ENCODE measurements at places on chromosomes 13 and 19. TPM values are rescaled to one million over a fixed set of nuclear protein-coding genes. Genes with fewer than 3 reads are reported as not detected.

DNA sequence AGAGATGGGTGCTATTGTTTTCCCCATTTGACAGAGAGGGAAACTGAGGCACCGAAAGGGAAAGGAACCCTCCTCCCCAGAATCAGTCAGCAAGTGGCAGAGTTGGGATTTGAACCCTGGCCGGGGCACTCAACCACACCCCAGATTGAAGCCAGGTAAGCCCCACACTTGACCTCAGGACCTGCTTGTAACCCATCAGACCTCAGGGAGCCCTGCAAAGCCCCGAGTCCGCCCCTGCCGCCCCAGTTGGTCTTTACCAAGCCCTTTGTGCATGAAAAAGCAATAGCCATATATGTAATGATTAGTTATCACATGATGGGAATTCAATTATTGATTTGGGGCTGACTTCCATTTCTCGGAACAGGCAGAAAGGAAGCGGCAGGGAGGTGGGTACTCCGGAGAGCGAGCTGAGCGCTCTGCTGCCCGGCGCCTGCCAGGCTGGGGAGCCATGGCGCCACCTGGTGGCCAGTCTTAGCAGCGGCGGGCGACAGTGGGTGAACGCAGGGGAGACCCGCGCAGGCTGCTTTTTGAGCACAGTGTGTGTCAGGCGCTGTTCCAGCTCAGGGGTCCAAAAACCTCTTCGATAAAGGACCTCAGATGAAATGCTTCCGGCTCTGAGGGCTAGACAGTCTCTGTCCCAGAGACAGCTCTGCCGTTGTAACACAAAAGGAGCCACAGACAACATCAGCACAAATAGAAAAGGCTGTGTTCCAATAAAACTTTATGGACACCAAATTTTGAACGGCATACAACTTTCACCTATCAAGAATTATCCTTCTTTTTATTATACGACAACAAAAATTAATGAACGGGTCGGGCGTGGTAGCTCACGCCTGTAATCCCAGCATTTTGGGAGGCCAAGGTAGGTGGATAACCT, 82.9 kb upstream of the CACNA1A start:
- DNase-seq = no peak

DNA sequence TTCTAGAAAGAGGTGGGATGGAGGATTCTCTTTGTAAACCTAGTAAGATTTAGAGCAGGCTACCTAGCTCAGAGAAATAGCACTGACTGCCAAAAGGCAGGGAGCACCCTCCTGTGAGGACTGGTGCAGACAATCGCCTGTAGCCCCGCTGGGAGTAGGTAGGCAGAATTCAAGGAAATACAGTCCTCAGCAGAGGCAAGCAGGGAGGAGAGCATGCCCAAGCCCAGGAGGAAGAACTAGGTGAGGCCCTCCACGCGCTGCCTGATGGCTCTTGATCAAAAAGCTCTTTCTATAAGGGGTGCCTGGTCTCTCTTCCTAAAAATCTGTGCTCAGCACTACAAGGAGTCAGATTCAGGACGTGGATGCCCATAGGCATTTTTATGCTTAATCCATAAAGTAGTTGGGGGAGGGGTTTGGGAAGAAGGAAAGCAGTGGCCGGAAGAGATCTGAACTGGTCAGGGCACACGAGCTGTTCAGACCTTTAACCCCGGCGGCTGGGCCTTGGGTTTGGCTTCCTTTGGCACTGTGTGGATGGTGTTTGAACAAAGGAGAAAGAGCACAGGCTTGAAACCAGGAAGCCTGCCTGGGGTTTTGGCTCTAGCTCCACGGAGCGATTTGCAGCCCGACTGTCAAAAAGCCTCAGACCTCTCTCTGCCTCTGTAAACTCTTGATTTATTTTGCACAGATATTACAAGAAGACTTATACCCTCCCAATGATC, 320.6 kb downstream of the FOXO1 start:
- no peak for DNase-seq

- no peak for DNase-seq
These were observed 1604.8 kb downstream of the OLFM4 start for GRCh38 chr13:54633456-54633855.

The GADD45B gene
- 23.2 TPM for total RNA-seq

The RNF113B gene
- not detected for total RNA-seq

The ZNF90 gene
- total RNA-seq = 13.4 TPM

The PCDH17 gene
- 12.4 TPM for total RNA-seq

The ZNF223 gene
- total RNA-seq = 11.7 TPM

Measured in urinary bladder (tissue), 4 donors.